ENCODE measurements at places on chromosomes 1 and 21. TPM values are rescaled to one million over a fixed set of nuclear protein-coding genes. Genes with fewer than 3 reads are reported as not detected.

GRCh38 chr1:61419657-61420056 lies 305.3 kb downstream of the TM2D1 start:
- no peak for DNase-seq

DNA sequence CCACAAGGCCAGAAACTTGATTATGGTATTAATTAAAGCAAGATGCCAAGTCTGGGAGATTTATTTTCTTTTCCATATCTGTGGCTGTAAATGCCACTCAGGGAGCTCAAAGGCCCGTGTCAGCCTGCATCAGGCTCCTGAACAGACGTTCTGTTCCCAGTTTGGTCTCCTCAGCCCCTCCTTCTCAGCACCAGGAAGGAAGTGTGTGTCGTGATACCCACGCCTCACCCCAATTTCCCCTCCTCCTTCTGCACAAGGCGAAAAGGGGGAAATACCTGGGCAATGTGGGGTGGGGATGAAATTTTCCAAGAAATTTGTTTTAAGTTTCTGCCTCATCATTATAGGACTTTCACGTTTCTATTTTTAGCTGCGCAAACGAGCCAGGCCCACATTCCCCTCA lies 112.0 kb downstream of the SYF2 start:
- DNase-seq, result no peak

GRCh38 chr1:41571041-41571440 lies 86.6 kb upstream of the EDN2 start:
- DNase-seq, result no peak

DNA sequence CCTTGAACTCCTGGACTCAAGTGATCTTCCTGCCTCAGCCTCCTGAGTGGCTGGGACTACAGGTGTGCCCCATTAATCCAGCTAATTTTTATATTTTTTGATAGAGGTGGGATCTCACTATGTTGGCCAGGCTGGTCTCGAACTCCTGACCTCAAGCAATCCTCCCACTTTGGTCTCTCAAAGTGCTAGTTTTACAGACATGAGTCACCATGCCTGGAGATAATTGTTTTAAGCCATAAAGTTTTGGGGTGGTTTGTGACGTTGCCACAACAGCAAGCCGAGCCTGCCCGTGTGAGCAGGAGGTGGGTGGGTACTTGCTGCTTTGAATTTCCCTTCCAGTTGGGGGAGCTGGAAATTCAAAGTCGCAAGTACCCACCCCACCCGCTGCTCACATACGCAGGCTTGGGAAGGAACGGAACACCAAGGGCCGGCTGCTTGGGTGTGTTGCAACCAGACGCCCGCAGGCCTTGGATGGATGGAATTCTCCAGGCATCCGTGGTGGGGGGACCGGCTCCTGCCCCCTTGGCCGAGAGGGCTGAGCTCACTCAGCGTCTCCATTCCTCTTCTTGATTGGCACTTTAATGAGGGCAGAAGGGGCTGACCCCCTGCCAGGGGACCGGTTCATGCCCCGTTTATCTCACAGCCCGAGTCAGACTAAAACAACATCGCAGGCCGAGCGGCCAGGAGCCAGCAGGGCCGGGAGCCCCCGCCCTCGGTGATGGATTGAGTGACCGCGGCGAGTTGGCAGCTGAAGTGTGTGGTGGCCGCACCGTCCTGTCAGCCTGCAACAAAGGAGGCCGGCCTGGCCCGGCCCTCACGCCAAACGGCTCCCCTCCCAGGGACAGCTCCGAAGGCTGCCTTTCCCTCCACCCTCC lies 78.1 kb downstream of the DHRS3 start:
- DNase-seq, result no peak

- no peak for DNase-seq
Measured at GRCh38 chr1:91345395-91346005, 59.1 kb downstream of the HFM1 start.

DNA sequence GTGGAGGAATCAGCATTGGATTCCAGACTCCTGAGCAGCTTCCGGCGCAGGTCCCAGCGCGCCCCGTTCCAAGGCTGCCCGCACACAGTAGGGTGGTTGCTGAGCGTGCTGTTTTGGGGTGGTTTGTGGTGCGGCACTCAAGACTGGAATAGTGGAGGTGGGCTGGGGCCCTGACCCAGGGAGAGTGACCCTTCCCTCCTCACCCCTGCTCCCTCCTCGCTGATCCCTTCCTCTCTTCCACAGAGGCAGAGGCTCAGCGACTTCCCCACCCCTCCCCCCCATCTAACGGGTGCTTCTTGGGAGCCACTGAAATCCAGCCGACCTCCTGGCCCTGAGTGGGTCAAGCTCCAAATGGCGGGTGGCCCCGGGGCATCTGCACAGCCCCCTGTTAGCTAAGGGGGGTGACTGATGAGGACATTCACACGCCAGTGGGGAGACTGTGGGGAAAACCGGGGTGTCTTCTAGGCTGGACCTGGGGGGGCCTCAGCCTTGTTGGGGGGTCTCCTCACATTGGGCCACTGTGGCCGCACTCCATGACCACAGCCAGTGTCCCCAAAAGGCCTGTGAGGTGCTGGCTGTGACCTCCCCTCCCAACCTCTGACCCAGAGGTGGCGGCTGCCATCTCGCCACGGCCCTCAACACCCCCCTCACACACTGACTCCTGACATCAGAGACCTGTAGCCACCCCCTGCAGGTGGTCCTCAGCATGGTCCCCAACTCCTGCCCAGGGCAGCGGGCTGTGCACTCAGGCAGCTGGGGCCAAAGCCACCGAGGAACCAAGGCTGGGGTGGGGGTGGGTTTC lies 3.9 kb upstream of the HES4 start:
- DNase-seq, result no peak

- no peak for DNase-seq
Measured at GRCh38 chr1:219412772-219413171, 200.1 kb downstream of the ZC3H11B start.

DNA sequence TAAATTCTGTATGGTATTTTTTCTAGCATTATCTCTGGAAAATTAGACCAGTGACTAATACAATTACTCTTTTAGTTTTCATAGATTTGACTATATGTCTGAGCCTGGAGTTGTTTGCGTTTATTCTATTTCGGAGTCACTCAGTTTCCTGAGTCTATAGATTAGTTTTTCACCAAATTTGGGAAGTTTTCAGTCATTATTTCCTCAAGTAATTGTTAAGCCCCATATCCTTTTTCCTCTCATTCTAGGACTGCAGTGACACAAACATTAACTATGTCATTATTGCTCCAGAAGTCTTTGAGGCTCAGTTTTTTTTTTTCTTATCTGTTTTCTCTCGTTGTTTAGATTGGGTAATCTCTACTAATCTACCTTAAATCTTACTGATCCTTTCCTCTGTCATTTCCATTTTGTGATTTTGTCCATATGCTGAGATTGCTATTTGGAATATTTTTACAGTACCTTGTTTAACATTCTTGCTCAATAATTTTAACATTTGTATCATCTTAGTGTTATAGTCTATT lies 886.2 kb downstream of the LTN1 start:
- no peak for DNase-seq

DNA sequence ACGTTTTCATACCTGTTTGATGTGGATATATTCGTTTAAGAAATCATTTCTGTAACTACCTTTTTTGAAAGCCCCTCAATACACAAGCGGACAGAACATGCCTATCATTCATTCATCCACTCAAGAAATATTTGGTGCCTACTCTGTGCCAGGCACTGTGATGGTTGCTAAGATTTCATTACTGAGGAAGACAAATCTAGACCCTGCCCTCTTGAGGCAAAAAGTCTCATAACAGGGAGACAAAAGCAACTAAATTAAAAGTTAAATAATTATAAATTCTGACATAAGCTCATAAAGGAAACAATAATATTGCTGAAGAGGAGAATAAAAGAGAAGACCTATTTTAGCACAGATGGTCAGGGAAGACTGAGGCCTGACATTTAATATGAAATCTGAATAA lies 203.5 kb upstream of the ZNHIT6 start:
- no peak for DNase-seq

DNA sequence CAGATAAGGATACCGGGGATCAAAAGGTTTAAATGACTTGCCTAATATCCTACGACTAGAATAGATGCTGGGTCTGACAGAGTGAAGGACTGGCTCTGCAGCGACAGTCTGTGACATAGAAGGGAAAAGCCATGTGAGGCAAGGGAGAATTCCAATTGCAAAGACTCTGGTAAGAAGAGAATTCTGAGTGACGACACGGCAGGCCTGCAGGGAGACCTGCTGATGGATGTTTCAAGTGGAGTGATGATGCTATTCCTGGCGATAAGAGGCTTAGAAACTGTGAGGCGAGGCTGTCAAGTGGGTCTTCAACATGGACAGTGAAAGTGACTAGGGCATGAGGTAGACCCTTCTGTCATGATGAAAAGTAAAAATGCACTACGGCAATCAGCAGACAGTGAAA lies 176.6 kb upstream of the PBX1 start:
- DNase-seq, result no peak

DNA sequence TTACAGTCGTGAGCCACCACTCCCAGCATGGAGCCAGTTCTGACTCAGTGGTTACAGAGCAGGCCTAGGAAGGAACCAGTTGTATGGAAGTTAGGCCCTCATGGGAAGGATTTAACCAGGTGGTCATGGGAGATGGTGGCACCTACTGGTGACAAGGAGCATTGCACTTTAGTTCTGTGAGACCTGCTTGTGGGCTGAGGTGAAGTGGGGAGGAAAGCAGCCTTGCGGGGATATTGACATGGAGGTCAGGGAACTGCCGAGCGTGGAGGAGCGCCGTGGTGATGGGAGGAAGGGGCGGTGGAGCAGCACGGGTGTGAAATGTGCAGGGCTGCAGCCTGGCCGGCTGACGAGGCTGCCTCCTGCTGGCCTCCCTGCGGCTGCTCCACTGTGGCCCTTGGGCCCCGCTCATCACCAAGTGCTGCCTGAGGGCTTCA lies 100.4 kb downstream of the GALNT2 start:
- peak; percentile 13 for DNase-seq

GRCh38 chr1:58266242-58266641 lies 280.3 kb downstream of the OMA1 start:
- no peak for DNase-seq

DNA sequence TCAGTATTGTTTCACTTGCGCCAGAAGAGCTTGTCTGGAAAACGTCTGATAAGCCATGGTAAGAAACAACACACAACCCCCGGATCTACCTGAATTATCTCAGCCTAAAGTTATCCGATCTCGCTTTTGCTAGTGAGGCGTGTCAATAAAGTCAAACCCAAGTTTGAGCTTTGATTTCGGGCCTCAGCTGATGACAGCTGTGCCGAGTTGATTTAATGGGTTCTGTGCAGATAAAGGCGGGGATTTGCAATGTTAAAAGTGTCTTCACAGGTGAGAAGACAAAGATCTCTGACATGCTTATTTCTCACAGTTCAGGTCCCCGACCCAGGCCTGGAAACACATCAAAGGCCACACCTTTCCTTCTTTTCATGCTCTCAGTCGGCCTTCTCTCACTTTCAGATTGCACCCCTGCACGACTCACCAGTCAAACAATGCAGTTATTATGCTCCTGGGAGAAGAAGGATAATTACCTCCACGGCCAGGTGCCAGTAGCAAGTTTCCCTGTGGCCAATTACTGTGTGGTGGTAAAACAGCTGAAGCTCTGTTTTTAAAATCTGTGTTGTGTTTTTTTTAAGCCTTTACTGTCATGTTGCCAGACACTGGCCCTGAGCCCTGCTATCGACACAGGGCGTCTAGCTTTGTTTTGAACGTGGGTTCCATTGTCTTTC lies 245.3 kb upstream of the RUNX1 start:
- no peak for DNase-seq

DNA sequence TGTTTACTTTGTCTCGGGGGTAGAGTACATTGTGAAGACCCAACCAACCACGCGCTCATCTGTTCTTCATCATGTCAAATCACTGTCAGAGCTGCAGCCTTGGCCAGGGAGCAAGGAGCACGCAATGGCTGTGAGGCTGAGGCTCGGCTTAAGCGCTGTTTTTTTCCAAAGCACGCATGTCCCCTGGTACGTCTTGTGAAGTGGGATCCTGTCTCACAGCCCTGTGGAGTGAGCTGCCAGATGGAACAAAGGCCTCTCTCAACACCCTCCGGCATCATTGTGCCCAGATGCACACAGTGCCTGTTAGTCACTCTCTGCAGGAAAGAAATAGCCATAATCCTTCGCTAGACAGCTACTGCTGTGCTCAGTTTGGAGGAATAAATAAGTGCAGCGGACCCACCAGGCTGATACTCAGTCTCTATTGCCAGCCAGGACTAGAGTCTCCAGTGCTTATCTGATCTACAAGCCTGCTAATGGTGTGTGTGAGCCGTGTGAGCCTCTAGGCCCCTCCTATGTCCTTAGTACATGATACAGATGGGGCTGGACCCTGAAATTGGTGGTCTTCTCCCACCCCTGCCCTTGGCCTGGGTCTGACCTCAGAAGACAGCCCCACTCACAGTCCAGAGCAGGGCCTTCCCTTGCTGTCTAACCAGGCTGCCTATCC lies 91.3 kb upstream of the COA6 start:
- DNase-seq, result no peak

- DNase-seq, result no peak
Measured at GRCh38 chr1:160136121-160136925, 15.1 kb upstream of the ATP1A4 start.

DNA sequence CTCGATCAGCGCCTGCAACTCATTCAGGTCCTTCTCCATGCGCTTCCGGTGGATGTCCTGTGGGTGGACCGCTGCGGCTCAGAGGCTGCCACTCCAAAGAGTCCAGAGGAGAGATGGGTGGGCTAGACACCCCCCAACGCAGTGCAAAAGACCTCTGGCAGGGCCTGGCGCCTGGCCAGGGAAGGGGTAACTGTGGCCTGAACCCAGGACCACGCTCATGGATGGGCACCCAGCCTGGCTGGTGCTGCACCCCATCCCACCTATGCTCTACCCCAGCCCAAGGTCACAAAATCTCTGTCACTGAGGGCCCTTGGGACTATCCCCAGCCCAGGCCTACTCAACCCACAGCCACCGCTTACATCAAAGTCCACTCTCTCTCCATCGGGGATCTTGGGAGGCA lies 12.2 kb downstream of the TNNT2 start:
- DNase-seq, result no peak

DNA sequence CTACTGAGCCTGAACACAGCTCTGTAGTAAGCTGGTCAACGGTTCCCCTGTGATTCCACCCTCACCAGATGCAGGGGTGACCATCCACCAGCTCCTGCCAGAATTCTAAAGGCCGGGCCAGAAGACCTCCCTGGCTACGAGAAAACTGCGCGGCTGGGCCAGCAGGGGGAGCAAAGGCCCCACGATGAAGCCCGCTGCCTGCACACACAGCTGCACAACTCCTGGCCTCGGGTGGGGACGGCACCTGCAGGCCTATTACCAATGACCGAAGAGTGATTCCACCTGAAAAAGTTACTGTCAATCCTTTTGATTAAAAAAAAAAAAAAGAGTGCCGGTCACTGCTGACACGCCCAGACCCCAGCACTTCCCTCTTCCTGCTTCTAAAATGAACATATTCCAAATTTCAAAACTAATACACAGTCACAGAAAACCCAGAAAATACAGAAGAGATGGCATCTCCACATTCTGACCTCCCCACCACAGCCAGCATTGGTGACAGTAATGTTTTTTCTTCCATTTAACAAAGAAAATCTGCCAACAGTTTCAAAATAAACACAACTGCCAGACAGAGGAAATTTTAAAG lies 49.8 kb upstream of the RIPK4 start:
- DNase-seq, result peak; percentile 76

BCAS2 gene
- 45.6 TPM for total RNA-seq

RGS2 gene
- 4.7 TPM for total RNA-seq

ESRRG gene
- 3.8 TPM for total RNA-seq

GJC2 gene
- total RNA-seq, result 13.0 TPM

HJV gene
- not detected for total RNA-seq

FCER1A gene
- not detected for total RNA-seq
